ENCODE measurements at places on chromosomes 16 and 17.

GRCh38 chr17:17994271-17995069 lies 21.8 kb downstream of the DRC3 start:
- no peak for DNase-seq

GRCh38 chr17:49136335-49136734 lies 3.8 kb downstream of the B4GALNT2 start:
- no peak for DNase-seq

- no peak for DNase-seq
Measured at GRCh38 chr17:69609473-69610305, 195.2 kb downstream of the MAP2K6 start.

GRCh38 chr16:11084484-11084875 lies 140.1 kb downstream of the CLEC16A start:
- DNase-seq: no peak

- no peak for DNase-seq
Measured at GRCh38 chr16:78796221-78796866, 696.9 kb downstream of the WWOX start.

DNA sequence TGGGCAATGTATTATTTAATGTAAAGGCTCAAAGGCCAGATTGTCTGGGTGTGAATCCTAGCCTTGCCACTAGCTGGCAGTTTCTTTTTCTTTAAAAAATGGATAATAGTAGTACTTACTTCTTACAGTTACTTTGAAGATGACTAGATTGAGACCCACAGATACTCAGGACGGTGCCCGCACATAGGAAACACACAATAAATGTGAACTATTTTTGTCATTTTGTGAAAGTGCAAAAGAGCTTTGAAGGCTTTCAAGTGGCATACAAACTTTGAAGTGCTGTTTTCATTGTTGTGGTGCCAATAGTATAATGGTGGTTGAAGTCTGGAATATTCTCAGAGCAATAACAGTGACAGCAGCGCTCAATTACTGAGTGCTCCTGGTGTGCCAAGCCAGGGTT lies 63.6 kb downstream of the OTOA start:
- DNase-seq: no peak

GRCh38 chr17:28363186-28363585 lies 1.8 kb downstream of the SEBOX start:
- DNase-seq: no peak

DNA sequence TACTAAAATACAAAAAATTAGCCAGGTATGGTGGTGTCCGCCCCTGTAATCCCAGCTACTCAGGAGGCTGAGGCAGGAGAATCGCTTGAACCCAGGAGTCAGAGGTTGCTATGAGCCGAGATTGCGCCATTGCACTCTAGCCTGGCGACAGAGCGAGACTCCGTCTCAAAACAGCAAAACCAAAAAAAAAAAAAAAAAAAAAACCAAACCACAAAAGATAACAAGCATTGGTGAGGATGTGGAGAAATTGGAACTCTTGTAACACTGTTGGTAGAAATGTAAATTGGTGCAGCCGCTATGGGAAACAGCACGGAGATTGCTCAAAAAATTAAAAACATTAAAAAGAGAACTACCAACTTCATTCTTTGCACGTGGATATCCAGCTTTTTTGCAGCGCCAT lies 119.4 kb downstream of the OR1D5 start:
- DNase-seq: no peak

DNA sequence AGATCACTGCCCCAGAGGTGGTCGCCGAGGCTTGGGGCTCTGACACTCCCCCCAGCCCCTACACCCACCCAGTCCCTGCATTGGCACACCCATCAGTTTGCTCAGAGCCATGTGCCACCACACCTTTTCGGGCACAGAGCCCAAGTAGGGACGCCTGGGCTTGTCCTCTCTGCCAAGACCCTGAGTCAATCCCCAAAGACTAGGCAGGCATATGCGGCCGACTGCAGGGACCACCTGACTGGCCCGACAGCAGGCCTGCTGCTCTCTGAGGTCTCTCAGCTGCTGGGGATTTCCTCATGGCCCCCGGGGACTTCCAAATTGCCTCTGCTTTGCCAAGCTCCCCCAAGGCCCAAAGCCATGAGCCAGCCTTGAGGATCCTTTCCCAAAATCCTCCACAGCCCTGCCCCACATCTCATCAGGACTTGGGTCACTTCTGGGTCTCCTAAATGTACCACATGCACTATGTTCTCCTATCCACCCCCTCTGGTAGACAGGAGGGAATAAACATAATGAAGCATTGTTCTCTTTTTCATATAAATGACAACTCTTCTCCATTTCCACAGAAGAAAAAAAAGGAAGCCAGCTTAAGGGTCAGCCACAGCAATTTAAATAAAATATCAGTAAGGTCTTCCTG lies 30.6 kb downstream of the MYO18A start:
- no peak for DNase-seq

DNA sequence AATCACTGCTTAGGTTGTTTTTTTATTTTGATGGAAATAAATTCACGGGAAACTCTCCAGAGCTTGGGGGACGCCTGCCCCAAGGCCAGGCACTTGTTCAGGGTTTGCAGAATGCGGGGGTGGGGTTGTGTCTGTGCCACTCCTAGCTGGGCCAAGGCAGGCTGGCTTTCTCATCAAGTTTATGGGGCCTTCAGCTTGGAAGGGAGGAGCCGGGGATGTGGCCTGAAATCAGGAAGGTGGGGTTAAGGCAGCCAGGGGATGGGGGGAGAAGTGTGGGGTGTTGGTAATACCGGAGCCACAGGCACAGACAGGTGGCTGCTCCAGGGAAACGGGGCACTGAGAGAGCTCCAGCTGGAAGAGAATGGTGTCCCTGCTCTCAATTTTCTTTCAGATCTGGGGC lies 1.7 kb upstream of the CHAD start:
- no peak for DNase-seq

- no peak for DNase-seq
Measured at GRCh38 chr17:62616993-62617893, 10.2 kb upstream of the MRC2 start.

GRCh38 chr17:60554377-60554788 lies 28.3 kb upstream of the APPBP2 start:
- DNase-seq: no peak

GRCh38 chr16:84737192-84738011 lies 37.6 kb downstream of the USP10 start:
- DNase-seq: no peak

DNA sequence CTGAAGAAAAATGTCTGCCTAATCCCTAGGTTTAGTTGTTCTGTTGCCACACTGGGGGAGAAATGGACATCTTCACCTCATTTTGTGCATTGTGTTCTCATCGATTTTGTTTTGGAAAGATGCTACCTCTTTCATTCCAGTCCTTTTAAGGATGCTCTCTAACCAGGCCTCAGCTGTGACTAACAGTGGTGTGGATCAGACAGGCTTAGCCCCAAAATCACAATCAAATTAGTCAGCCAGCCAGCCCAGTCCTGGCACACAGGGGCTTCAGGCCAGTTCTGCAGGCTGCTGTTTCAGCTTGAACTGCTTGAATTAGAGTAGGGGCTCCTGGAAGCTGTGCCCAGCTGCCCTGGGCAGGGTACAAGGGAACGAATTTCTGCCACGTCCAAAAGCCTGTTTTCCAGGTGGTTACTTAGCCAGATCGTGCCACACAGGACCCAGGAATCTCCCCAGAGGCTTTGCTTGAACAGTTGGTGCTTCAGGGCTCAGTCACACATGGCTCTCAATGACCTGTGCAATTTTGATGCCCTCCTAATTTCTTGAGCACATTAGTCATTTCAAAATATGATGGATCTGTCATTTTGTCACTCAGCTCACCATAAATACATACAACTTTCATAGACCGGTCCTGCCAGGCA lies 60.7 kb downstream of the CLEC16A start:
- DNase-seq: no peak

- DNase-seq: peak; percentile 21
Measured at GRCh38 chr16:70454222-70455034, at the start of gene FCSK. Gene FCSK, plus strand, starts transcription at chr16:70454595. Its CDS starts 8,596 bp downstream, at chr16:70463191.

DNA sequence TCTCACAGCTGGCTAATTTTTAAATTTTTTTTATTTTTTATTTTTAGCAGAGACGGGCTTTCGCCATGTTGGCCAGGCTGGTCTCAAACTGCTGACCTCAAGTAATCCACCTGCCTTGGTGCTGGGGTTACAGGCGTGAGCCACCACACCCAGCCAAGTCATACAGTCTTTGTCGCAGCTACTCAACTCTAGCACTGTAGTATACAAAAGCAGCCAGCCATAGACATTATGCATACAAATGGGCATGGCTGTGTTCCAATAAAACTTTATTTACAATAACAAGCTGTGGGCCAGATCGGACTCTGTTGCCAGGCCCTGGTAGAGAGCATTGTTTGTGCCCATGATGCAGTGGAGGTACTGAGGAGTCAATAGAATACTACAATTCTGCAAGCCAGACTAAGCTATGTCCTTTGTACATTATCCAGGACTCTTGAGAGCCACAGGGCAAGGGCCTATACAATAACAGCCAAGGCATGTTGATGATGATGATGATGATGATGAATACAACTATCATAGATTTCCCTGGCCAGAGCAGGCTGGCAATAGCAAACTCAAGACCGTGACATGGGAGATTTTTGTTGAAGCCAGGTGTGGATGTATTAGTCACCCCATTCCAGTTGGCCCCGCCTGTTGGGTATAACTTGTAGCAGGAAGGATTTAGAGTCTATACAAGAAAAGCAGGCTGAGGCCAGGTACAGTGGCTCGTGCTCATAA lies 101.8 kb downstream of the MYH11 start:
- no peak for DNase-seq

DNA sequence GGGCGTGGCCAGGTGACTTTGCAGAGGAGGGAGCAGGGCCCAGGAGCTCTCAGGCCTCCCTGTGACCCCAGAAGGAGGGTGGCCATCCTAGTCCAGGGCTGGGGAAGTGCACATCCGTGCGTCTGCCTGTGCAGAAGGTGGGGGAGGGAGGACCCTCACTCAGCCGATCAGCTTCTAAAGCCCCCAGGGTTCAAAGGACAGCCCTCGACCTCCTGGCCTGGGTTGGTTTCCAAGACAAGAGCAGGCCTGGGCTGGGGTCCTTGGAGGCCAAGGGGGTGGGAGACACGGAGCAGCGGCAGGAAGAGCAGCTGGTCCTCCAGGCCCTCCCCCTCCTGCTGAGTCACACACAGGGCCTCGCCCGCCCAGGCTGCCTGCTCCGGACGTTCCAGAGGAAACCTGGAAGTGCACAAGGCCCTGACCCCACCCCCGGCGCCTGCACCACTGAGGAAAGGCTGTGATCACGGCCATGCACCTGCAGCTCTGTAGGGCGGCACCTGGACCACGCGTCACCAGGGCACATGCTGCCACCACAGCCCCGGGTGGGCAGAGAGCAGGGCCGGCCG lies 67.1 kb upstream of the ZNF469 start:
- DNase-seq: no peak

- DNase-seq: no peak
Measured at GRCh38 chr16:3112881-3113574, 642 bp downstream of the ZNF205 start.

GRCh38 chr17:17876959-17877528 lies 40.3 kb upstream of the SREBF1 start:
- DNase-seq: no peak

DNA sequence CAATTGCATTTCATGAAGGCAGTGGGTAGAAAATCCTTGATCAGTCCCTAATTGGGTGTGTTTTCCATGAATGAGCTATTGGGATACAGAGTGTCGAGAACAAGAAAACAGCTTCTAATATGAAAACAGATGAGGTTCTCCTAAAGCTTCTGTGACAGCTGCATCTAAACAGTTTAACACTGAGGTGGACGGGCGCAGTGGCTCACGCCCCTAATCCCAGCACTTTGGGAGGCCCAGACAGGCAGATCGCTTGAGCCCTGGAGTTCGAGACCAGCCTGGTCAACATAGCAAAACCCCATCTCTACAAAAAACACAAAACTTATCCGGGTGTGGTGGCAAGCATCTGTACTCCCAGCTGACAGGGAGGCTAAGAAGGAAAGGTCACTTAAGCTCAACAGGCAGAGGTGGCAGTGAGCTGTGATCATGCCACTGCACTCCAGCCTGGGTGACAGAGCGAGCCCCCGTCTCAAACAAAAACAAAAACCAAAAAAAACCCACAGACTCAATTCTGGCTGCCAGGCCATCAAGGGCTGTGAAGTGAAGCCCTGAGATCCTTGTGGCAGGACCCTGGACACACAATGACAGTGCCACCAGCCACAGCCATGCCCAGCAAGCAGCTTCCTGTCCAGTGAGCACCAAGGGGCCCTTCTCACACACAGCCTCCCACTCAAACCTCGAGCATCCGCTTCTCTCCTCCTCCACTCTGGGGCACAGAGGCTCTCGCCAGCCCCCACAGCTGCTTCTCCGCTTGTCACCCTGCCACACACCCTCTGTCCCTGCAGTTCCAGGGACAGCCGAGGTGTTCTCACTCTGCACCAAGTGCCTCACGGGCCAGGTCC lies 44.0 kb downstream of the ANKRD11 start:
- DNase-seq: no peak

DNA sequence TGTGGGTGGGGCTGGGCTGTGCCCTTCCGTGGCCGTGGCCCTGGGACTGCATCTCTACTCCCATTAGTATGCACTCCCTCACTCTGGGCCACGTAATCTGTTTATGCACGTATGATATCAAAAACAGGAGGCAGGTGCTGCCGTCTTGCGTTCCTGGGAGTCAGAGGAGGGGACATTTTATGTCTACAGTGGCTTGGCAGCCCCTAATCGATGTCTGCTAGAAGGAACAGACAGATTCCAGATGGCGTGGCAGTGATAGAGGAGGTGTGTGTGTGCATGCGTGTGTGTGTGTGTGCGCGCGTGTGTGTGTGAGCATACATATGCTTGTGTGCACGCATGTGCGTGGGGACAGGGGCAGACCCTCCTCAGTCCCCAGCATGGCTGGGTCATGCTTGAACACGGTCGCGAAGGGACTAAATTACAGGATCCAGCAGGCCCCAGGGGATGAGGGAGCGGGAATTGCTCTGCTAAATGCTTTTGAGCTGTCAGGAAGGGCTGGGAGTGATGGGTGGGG lies 44.7 kb downstream of the SREBF1 start:
- DNase-seq: no peak

- DNase-seq: no peak
Measured at GRCh38 chr17:82227629-82228277, 1.1 kb upstream of the SLC16A3 start.

DNA sequence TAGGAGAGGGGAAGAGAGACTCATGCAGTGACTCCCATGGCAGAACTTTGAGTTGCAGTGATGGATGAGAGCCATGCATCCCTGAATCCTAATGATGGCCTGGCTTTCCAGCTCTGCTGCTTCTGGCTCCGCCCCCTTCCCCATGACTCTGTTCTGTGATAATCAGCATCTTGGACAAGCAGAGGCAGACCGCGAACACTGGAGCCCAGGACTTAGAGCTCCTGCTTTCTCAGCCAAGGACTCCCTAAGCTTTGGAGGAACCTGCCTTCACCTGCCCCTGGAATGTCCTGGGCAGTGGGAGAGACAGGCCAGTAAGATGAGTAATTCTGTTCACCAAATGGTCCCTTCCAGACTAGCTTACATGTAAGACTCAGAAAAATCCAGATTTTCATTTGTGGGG lies 12.5 kb downstream of the CCDC92B start:
- no peak for DNase-seq

GRCh38 chr17:50475362-50475761 lies 3.3 kb upstream of the RSAD1 start:
- DNase-seq: no peak

DNA sequence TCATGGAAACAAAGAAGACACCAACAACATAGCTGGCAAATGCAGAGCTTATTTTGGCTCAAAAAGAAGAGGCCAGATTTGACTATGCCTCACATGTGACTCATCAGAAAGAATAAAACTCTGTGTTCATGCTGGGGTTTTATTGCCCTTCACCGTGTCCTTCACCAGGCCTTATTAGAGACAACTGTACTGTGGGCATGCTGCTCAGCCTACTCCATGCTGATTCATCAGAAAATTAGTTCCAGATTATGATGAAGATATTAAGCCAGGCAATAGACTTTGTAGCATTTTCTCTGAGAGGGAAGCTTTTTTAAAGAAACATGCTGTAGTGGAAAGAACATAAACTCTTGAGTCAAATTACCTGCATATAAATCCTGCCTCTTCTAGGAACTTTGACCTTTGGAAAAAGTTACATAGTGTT lies 89.8 kb downstream of the CYB561 start:
- DNase-seq: no peak

Measured in stimulated activated CD8-positive, alpha-beta memory T cell treated with anti-CD3 and anti-CD28 coated beads, Interleukin-7, amount 100 ng/mL, for 4 hours (primary cell).